Activated T-helper 9 cell treated with anti-CD3 and anti-CD28 coated beads, Interleukin-2, amount 50 U/mL, for 16 hours (primary cell): ENCODE measurements at places on chromosomes 4 and X.

DNA sequence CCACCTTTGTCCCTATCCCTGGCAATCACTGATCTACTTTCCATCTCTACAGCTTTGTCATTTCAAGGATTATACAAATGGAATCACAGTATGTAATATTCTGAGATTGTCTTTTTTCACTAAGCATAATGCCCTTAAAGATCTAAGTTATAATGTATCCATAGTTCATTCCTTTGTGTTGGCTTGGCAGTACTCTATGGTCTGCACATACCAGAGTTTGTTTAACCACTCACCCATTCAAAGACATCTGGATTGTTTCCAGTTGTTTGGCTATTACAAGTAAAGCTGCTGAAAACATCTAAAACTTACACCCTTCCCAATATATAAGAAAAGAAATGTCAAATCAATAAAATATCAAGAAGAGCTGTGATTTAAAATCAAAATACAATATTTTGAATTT, 26.0 kb upstream of the AWAT1 start:
- no peak for DNase-seq

DNA sequence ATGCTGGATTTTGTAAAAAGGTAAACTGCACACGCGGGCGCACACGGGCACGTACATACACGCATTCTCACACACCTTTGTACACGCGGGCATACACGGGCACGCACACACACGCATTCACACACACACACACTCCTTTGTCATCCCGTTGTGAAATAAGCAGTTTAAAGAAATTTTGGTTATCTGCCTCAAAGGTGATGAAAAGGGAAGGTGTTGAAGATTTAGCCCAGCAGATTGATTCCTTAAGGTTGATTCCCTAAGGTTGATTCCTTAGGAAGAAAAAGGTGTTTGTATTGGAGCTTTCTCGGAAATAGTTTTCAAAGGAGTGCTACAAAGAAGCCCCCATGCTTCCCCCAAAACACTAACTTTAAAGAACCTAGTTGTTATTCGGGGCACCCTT, 693 bp downstream of the ATP10D start:
- DNase-seq, result no peak

DNA sequence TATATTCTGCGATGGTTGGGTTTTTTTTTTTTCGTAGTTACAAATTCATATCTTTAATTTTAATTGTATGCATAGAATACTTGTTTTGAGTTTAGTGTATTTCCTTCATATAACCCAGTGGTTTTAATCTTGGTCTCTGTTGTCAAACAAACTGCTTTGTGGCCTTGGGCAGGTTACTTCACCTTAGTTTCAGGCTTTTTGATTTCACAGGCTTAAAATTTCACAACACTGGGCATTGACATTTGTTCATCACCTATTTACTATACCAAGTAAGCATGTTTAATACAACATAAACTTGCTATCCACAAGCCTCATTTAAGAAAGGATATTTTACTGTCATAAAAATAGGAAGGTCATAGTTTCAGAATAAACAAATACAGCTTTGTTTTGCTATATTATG, 14.7 kb downstream of the RAPGEF2 start:
- DNase-seq, result no peak

DNA sequence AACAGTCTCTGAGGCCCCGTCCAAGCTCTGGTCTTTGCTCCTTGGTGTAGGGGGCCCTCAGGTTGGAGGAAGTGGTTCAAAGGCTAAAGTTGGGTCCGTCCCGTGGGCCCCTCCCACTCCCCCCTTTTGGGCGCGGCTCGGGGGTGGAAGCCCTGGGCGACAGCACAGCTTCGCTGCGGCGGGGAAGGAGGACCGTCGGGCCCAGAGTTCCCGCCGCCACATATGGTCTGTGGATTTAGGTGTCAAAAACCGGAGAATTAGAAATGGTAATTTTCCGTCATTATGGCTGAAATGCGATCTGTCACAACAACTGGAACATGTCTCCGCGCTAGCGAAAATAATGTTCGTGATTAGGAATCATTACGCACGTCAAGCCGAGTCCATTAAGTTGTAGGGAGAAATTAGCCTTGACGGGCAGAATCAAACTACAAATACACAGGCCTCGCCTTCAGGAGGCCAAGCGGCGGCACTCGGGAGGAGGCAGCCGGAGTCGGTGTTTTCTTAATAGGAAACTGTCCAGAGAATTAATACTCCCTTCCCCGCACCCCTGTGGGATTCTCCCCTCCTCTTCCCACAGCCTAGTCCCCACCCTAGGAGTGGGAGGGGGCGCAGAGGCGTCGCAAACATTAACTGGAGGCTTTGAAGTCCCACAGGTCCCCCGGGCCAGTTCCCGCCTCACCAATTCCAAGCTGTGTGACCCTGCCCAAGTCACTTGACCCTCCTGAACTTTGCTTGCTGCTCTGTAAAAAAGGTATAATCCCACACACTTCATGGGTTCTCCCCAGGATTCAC, 15.0 kb downstream of the NKX3-2 start:
- no peak for DNase-seq

GRCh38 chrX:8147226-8147625, 23.8 kb downstream of the VCX2 start:
- no peak for DNase-seq

- DNase-seq, result no peak
These were observed 173.8 kb upstream of the RPL34 start for GRCh38 chr4:108446556-108446955.

DNA sequence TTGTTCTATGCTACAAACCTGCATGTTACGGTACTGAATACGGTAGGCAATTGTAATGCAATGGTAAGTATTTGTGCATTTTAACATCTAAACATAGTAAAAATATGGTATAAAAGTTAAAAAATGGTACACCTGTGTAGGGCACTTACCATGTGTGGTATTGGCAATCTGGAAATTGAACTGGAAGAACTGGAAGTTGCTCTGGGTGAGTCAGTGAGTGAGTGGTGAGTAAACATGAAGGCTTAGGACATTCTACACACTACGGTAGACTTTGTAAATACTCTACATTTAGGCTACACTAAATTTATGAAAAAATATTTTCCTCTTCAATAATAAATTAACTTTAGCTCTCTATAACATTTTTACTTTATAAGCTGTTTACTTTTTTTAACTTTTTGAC, 78.9 kb downstream of the RRAGB start:
- DNase-seq, result no peak
